ENCODE measurements at places on chromosomes 13 and 19.

- H3K27me3 ChIP-seq = no peaks in the 10 kb centered on the region
- no peak overlapping the region for H3K4me3 ChIP-seq
- H3K36me3 ChIP-seq = no peaks in the 10 kb centered on the region
- no peak overlapping the region for H3K27ac ChIP-seq
- H3K4me1 ChIP-seq = no peaks in the 10 kb centered on the region
Observed at GRCh38 chr13:72255908-72256307, 388.9 kb upstream of the DACH1 start.

- no peaks in the 10 kb centered on the region for H3K4me1 ChIP-seq
- H3K27ac ChIP-seq = no peak overlapping the region
- H3K27me3 ChIP-seq = no peaks in the 10 kb centered on the region
- H3K36me3 ChIP-seq = peaks cover 4% of the 10 kb centered on the region
Observed at GRCh38 chr13:50979187-50979586, 69.6 kb downstream of the RNASEH2B start.

GRCh38 chr19:35556846-35557538, 6.5 kb downstream of the ATP4A start:
- no peaks in the 10 kb centered on the region for H3K36me3 ChIP-seq
- H3K27me3 ChIP-seq = peaks cover 9% of the 10 kb centered on the region
- peak overlapping the region; percentile 42 for H3K4me3 ChIP-seq
- DNase-seq = no peak
- H3K27ac ChIP-seq = no peak overlapping the region

DNA sequence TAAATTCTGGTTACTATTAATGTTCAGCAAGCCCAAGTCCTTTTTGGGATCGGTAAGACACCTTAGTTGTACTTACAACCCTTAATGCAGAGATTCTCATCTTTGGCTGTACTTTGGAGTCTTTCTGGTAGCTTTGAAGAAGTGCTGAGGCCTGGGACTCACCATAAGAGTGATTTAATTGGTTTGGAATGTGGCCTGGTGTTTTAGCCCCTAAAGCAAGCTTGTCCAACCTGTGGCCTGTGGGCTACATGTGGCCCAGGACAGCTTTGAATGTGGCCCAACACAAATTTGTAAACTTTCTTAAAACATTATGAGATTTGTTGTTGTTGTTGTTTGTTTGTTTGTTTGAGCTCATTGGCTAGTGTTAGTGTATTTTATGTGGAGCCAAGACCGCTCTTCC, 215.3 kb downstream of the ZIC5 start:
- no peak overlapping the region for H3K4me3 ChIP-seq
- no peak for DNase-seq
- H3K27ac ChIP-seq = no peak overlapping the region

DNA sequence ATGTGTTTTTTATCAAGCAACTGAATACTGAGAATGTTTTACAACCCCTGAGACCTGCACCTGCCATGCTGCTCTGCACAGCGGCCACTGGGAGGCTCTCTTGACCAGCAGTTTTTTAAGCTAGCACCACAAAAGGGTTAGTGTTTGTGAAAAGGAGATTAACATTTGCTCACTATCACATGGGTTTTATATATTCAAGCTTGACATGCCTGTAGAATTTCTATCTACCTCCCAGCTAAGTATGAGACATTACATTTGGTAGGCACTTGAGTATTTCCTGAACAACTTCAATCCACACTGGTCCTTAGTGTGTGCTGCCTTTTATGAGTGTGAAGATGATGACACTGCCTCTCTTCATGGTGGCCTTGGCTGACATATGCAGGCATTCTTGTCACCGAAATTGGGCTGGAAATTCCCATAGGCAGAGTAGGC, 1238.9 kb downstream of the UQCRFS1 start:
- H3K36me3 ChIP-seq = no peaks in the 10 kb centered on the region
- H3K4me3 ChIP-seq = no peak overlapping the region
- no peak overlapping the region for H3K27ac ChIP-seq
- DNase-seq = no peak
- no peaks in the 10 kb centered on the region for H3K27me3 ChIP-seq
- no peaks in the 10 kb centered on the region for H3K4me1 ChIP-seq

GRCh38 chr19:48716562-48717291, 2.8 kb downstream of the MAMSTR start:
- peak overlapping the region; percentile 8 for H3K4me3 ChIP-seq
- peak overlapping the region; percentile 45 for H3K27ac ChIP-seq
- H3K4me1 ChIP-seq = peaks cover 15% of the 10 kb centered on the region
- H3K27me3 ChIP-seq = no peaks in the 10 kb centered on the region

- no peak overlapping the region for H3K27ac ChIP-seq
- no peaks in the 10 kb centered on the region for H3K36me3 ChIP-seq
- peaks cover 12% of the 10 kb centered on the region for H3K4me1 ChIP-seq
- DNase-seq = no peak
- H3K27me3 ChIP-seq = no peaks in the 10 kb centered on the region
Observed at GRCh38 chr19:4641132-4641531, 1.8 kb downstream of the TNFAIP8L1 start.

- no peaks in the 10 kb centered on the region for H3K27me3 ChIP-seq
- DNase-seq = no peak
- H3K27ac ChIP-seq = no peak overlapping the region
- H3K4me3 ChIP-seq = no peak overlapping the region
Observed at GRCh38 chr13:66586489-66586888, 643.6 kb downstream of the PCDH9 start.

GRCh38 chr13:44668688-44669087, 92.6 kb upstream of the TSC22D1 start:
- no peak for DNase-seq
- H3K4me1 ChIP-seq = peaks cover 12% of the 10 kb centered on the region
- H3K27ac ChIP-seq = peak overlapping the region; percentile 60
- no peaks in the 10 kb centered on the region for H3K36me3 ChIP-seq

DNA sequence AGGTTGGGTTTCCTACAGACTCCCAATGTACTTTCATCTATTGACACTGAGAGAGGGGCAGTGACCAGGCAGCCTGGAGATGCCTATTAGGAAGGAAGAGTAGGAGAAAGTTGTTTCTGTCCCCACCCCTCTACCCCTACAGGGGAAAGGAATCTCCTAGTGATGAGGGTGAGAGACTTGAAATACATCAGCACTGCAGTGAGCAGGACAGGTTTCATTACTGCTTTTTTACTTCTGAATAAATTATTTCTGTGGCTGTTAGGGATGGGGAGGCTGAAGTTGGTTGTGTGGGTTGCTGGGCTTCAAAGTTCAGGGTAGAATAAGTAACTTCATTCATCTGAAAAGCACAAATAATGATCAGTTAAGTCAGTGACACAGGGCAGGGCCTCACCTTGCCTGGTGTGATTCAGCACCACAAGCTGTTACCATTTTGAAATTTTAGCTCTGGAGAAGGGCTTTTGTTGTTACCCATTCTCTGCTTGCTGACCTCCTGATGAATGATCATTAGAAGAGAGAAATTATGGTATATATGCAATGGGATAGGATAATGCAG, 19.3 kb downstream of the CEACAM1 start:
- no peaks in the 10 kb centered on the region for H3K27me3 ChIP-seq
- no peak for DNase-seq
- no peak overlapping the region for H3K4me3 ChIP-seq
- no peaks in the 10 kb centered on the region for H3K36me3 ChIP-seq
- no peaks in the 10 kb centered on the region for H3K4me1 ChIP-seq

- no peaks in the 10 kb centered on the region for H3K4me1 ChIP-seq
- H3K4me3 ChIP-seq = no peak overlapping the region
- no peaks in the 10 kb centered on the region for H3K27me3 ChIP-seq
- no peak for DNase-seq
- no peak overlapping the region for H3K27ac ChIP-seq
Observed at GRCh38 chr13:47184321-47184720, 287.5 kb upstream of the HTR2A start.

- no peak overlapping the region for H3K27ac ChIP-seq
- H3K27me3 ChIP-seq = no peaks in the 10 kb centered on the region
- H3K4me1 ChIP-seq = peaks cover 4% of the 10 kb centered on the region
- H3K4me3 ChIP-seq = no peak overlapping the region
Observed at GRCh38 chr13:20492641-20493040, 33.0 kb downstream of the CRYL1 start.

GRCh38 chr19:38263689-38264485, 486 bp upstream of the SPINT2 start:
- H3K4me1 ChIP-seq = peaks cover 33% of the 10 kb centered on the region
- peak overlapping the region; percentile 98 for H3K27ac ChIP-seq
- H3K36me3 ChIP-seq = no peaks in the 10 kb centered on the region
- H3K27me3 ChIP-seq = no peaks in the 10 kb centered on the region

DNA sequence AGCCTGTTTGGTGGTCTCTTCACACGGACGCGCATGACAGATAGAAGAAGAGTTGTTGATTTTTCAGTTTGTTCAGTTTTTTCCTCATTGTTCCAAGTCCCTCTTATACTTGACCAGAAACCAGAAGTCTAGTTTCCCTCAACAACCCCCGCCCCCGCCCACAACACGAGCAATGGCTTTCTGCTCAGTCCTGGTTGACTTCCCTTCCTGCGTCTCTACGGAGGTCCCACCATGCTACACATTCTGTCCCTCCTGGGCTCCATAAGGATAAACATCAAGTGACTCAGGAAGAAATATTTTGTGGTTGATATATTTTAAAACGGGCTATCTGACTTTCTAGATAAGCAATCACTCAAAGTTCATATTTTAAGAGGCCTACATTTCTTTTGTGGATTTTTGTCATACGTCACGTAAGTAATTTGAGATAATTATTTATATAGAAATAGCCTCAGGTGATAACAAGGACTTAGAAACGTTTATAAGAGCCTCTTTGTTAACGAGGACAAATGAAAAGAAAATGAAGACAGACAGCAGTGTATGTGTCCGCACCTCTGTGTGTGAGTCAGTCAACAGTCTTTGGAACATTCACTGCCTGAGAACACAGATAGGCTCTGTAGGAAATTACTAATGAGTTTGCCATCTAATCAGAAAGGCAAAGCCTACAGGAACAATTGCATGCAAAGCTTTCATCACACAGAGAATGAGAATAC, 214.4 kb downstream of the RAP2A start:
- no peaks in the 10 kb centered on the region for H3K27me3 ChIP-seq
- no peaks in the 10 kb centered on the region for H3K4me1 ChIP-seq
- DNase-seq = no peak
- no peak overlapping the region for H3K4me3 ChIP-seq

- no peaks in the 10 kb centered on the region for H3K36me3 ChIP-seq
- no peak overlapping the region for H3K27ac ChIP-seq
- no peak overlapping the region for H3K4me3 ChIP-seq
- H3K4me1 ChIP-seq = no peaks in the 10 kb centered on the region
- no peaks in the 10 kb centered on the region for H3K27me3 ChIP-seq
- no peak for DNase-seq
Observed at GRCh38 chr13:99265821-99266426, 7.7 kb upstream of the GPR18 start.

DNA sequence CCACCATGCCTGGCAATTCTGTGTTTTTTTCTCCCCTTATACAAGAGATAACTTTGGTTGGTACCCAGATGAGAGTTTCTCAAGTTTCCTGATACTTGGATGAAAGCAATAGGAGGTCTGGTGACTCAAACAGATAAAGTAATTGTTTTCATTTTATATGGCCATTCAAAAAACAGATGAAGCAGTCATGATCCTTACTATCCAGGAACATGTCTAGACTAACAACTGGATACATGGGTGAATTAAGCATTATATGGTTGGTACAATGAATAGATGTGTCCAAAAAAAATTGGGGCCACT, 8.5 kb downstream of the ZNF430 start:
- peaks cover 15% of the 10 kb centered on the region for H3K36me3 ChIP-seq
- no peak for DNase-seq
- H3K27ac ChIP-seq = no peak overlapping the region
- H3K27me3 ChIP-seq = no peaks in the 10 kb centered on the region
- no peak overlapping the region for H3K4me3 ChIP-seq
- H3K4me1 ChIP-seq = no peaks in the 10 kb centered on the region

- no peaks in the 10 kb centered on the region for H3K27me3 ChIP-seq
- H3K4me3 ChIP-seq = peak overlapping the region; percentile 82
- DNase-seq = no peak
- peak overlapping the region; percentile 94 for H3K27ac ChIP-seq
- H3K4me1 ChIP-seq = peaks cover 15% of the 10 kb centered on the region
- peaks cover 27% of the 10 kb centered on the region for H3K36me3 ChIP-seq
Observed at GRCh38 chr19:58544591-58545285, 874 bp downstream of the TRIM28 start.

DNA sequence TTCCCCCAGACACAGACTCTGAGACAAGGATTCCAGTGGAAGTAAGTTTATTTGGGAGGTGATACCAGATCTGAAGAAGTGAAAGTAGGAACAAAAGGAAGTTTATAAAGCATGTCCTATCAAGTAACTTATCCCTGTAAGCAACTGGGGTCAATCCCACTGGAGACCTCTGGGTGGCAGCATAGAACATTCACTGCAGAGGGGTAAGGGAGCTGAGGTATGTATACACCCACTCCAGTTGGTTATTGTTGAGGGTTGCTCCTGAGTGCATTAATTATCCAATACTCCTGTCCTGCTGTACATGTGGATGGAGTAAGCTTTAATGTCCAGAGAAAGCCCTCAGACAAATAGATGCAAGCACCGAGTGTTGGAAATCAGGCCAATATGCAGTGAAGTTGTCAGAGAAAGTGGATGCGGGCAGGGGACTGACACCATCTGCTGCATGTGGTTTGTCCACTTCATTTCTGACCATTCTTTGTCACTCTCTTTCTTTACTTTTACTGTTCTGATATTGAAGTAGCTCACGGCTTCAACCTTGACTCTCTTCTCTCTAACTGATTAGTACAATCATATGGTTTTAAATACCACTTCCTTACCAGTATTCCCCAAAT, 46.7 kb downstream of the NOTCH3 start:
- no peaks in the 10 kb centered on the region for H3K4me1 ChIP-seq
- H3K4me3 ChIP-seq = no peak overlapping the region
- no peak overlapping the region for H3K27ac ChIP-seq

DNA sequence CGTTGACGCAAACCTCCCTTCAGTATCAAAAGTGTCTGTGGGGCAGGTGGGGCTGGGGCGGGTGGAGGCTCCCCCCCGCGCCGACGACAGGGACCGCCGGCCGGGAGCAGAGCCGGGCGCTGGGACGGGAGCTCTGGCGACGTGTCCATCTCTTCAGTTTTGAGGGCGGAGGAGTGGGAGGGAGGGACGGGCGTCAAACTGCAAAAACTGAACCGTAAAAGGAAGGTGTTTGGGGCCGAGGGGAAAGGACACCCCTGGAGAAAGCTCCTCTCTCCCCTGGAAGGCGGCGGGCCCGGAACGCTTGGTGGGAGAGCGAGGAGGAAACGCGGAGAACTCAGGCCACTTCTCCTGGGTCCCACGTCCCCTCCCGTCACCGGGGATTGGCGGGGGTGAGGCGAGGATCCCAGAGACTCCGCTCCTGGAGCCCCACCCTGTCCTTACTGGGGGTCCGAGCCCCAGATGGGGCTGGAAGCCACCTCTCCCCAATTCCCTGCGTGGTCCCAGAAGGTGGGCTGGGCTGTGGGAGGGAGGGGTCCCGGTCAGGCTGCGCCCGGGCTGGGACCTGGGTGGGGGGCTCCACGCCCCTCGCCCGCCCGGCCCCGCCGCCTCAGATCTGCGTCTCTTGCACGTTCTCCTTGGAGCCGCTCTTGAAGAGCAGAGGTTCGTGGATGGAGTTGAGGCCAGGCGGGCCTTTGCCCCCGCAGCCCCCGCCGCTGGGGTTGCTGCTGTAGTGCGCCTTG, 3.4 kb upstream of the ASPDH start:
- no peak for DNase-seq
- H3K27ac ChIP-seq = no peak overlapping the region
- H3K4me1 ChIP-seq = no peaks in the 10 kb centered on the region

- no peaks in the 10 kb centered on the region for H3K4me1 ChIP-seq
- H3K27ac ChIP-seq = no peak overlapping the region
- H3K27me3 ChIP-seq = no peaks in the 10 kb centered on the region
- no peaks in the 10 kb centered on the region for H3K36me3 ChIP-seq
- DNase-seq = no peak
- no peak overlapping the region for H3K4me3 ChIP-seq
Observed at GRCh38 chr13:100563779-100564178, 24.8 kb downstream of the GGACT start.

GRCh38 chr13:59409634-59410200, 754.0 kb downstream of the DIAPH3 start:
- H3K4me1 ChIP-seq = no peaks in the 10 kb centered on the region
- H3K27ac ChIP-seq = no peak overlapping the region
- no peak for DNase-seq
- no peaks in the 10 kb centered on the region for H3K36me3 ChIP-seq
